CD4-positive, alpha-beta T cell treated with Interleukin-4 for 4 hours (primary cell): ENCODE measurements at places on chromosomes 6 and 20.

DNA sequence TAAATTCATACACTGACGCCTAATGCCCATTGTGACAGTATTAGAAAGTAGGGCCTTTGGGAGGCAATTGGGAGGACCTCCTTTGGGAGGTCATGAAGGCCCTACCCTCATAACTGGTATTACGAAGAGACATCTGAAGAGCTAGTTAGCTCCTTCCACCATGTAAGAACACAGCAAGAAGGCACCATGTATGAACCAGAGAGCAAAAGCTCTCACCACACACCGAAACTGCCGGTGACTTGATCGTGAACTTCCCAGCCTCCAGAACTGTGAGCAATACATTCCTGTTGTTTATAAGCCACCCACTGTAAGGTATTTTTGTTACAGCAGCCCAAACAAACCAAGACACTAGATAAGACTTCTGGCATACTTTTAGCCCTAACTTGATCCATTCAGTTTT lies 41.8 kb downstream of the GCLC start:
- no peak for DNase-seq

DNA sequence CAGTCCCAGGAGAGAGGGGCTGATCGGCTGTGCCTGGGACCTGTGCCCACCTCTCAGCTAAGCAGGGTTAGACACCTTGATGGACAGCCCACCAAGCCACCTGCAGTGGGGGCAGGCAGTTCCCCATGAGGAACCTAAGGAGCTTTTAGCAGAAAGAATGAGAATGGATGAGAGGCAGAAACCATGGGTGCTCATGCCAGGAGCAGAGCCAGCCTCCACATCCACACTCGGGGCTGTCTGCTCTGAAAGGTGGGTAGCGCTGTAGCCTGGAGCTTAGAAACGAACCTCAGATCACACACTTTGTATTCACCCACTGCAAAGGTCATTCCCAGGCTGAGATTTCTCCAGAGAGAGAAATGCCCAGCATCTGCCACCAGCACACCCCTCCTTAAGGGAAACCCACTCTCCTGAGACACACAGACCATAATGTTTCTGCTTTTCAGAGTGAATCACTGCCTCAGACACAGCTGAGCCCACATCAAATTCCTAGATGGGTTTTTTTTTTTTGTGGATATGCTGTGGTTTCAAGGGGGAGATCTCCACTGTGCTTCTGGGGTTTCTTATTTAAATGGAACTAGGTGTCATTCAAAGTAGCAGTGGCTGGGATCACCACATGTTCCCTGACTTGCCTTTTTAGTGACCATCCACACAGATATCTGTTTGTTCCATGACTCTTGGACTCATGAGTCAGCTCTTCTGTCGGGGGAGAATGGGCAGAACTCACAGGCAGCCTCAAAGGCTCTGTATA lies 218.9 kb downstream of the EYA2 start:
- DNase-seq, result no peak

GRCh38 chr6:122220254-122220653 lies 179.2 kb upstream of the HSF2 start:
- no peak for DNase-seq

GRCh38 chr6:36685926-36686667 lies 7.6 kb downstream of the CDKN1A start:
- no peak for DNase-seq

GRCh38 chr6:136034422-136034821 lies 182.9 kb downstream of the PDE7B start:
- no peak for DNase-seq

- peak; percentile 93 for DNase-seq
These were observed 58.5 kb upstream of the CEP85L start for GRCh38 chr6:118709859-118710350.

DNA sequence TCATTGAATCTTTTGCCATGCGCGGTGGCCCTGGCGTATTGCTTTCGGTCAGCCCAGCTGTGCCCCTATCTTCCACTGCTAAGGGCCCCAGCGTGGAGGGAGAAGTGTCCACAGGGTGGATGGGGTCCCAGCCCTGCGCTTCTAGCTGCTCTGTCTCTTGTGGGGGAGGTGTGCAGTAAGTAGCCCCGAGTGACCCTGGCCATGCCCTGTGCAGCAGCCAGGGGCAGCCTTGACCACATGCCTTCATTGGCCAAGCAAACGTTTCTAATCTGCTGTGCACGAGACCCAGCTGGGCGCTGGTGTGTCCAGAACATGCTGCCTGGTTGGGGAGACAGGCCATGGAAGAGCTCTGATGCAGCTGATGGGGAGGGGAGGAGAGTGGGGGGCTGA lies 13.6 kb downstream of the TMEM181 start:
- no peak for DNase-seq

- DNase-seq, result no peak
These were observed 170.9 kb upstream of the STXBP5 start for GRCh38 chr6:147033267-147033666.

DNA sequence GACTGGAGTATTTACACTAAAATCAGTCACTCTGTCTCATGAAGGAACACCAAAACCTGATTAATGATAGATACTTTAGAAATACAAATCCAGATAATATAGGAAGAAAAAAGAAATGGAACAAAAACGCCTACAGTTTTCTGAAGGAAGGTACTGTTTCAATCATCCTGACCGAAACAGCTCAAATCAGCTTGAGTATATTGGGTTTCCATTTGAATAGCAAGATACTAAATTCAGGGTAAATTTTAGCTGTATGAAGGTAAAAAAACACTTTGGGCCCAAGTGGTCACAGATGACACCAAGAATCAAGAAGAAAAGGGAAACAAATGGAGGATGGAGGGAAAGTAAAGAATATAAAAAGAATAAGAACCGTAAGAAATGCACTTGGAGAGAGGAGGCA lies 6.9 kb downstream of the ZSCAN23 start:
- no peak for DNase-seq

DNA sequence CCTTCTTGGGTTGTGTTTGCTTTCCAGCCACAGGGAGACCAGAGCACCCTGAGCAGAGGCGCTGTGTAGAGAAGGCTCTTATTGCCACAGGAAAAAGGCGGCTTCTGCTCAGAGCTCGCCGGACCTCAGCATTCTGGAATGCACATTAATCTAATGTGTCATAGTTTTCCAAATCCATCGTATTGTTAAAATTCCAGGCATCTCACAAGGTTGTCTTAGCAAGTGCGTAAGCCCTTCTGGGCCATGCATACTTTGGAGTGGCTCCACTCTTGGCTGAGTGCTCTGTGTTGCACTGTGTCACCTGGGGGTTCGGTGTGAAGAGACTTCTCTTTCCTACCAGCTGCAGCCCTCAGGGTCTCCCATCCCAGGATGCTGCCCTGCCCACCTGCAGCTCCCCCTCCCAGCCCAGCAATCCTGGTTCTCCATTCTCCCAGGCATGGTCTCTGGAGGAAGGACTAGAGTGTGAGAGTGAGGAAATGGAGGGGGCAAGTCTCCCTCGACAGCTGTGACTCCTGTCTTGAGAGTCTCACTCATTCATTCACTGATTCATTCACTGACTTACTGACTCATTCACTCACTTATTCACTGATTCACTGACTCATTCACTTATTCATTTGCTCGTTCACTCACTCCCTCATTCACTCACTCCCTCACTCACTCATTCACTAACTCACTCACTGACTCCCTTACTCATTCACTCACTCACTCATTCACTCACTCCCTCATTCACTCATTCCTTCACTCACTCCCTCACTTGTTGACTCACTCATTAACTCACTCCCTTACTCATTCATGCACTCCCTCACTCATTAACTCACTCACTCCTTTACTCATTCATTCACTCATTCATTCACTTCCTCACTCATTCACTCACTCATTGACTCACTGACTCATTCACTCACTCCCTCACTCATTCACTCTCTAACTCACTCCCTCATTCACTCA lies 83.7 kb upstream of the MPC1 start:
- no peak for DNase-seq

DNA sequence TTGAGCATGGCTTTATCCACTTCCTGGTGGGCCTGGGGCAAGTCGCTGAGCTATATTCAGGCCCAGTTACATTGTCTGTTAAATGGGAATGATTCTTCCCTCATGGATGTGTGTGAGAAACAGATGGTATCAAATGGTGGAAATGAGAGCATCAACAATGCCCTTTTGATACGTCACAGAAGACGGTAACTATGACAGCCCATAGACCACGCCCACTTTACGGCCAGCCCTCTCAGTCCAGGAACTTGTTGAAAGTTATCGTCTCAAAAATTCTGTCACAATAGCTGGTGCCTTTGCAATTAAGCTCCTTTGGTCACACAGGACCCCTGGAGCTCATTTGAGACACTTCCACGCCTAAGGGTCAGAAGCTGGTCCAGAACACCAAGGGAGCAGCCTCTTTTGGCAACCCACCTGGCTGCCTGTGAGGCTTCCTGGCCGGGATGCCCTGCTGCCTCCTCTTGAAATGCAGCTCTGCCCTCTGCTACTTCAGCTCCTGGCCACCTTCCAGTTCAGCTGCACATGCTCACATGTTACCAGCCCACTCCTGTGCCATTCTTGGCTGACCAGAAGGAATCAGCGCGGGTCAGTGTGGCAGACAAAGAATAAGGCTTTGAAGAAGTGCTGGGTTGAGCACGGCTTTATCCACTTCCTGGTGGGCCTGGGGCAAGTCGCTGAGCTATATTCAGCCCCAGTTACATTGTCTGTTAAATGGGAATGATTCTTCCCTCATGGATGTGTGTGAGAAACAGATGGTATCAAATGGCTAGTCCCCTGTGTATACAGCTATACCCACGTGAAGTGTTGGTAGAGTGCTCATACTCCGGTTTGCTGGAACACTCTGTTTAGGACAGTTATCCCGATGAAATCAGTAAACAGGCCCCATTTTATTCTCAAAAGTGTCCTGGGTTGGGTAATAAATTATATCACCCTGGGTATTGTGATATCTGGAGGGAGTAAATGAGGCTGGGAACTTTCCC lies 199.2 kb upstream of the SUPT3H start:
- no peak for DNase-seq

- peak; percentile 54 for DNase-seq
These were observed 650 bp upstream of the TTK start for GRCh38 chr6:80003826-80004172.

DNA sequence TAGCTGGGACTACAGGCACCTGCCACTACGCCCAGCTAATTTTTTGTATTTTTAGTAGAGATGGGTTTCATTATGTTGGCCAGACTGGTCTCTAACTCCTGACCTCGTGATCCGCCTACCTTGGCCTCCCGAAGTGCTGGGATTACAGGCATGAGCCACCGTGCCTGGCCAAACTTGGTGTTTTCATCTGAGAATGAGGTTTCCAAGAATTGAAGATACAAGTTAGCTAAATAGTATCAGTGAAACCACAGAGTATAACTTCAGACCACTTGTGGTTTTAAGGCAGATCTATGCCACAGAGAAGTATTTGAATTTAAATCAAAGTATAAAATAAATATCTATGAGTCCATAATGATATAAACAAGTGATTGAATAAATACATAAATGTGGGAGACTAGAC lies 70.1 kb downstream of the SLC16A10 start:
- no peak for DNase-seq

- DNase-seq, result no peak
These were observed 172.5 kb downstream of the FOXA2 start for GRCh38 chr20:22411627-22412450.

DNA sequence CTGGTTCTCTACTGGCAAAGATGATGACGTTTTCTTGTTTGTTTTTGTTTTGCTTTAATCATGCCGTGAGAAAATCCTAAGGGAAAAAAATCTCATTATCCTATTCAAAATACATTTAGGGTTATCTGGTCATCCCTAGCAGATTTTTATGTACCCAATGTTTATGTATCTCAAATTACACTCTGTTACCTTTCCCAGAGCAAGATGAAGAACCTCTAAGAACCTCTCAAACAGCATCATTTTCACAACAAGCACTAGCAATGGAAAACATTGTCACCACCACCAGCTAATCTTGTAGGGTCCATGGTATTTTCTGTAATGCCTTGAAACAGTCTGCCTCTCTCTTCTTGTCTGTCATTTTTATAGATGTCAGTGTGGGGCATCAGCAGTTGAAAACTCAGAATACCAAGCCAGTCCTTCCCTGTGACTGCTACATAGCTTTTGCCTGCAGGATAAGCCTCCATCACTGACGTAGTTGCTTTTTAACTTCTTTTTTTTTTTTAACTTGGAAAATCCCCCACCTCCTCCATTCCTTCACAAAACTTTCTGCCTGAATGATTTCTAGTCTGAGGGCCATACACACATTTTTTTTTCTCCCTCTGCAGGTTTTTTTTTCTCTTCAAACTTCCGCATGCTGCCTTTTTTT lies 2.4 kb upstream of the SNAP25 start:
- DNase-seq, result no peak

- DNase-seq, result no peak
These were observed 326.7 kb upstream of the JARID2 start for GRCh38 chr6:14919038-14919670.

GRCh38 chr20:4161401-4162251 lies 146.3 kb upstream of the RNF24 start:
- no peak for DNase-seq

GRCh38 chr20:62476056-62476838 lies 452 bp upstream of the GATA5 start:
- DNase-seq, result no peak

- no peak for DNase-seq
These were observed 36.3 kb downstream of the ZNF133 start for GRCh38 chr20:18324596-18325089.

DNA sequence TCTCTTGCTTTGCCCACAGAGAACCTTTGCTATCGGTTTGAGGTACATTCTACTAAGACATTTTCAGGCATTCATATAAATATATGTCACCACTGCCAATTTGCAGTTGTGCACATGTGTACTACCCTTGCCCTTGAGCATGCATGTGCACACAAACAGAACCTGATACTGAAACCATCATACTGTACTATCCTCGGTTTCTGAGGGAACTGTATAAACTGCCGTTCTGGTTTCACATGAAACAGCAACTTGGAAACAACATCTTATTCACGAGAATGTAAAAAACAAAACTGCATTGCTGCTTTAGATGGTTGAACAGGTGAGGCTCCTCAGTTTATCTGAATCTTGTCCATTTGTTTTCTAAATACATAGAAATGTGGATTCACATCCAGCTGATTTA lies 151.2 kb upstream of the TMEM170B start:
- no peak for DNase-seq

- no peak for DNase-seq
These were observed 26.5 kb upstream of the RNF24 start for GRCh38 chr20:4041748-4042411.

GRCh38 chr6:92446052-92446451 lies 973.3 kb downstream of the EPHA7 start:
- no peak for DNase-seq

GRCh38 chr6:84549917-84550316 lies 214.5 kb downstream of the TBX18 start:
- DNase-seq, result no peak

DNA sequence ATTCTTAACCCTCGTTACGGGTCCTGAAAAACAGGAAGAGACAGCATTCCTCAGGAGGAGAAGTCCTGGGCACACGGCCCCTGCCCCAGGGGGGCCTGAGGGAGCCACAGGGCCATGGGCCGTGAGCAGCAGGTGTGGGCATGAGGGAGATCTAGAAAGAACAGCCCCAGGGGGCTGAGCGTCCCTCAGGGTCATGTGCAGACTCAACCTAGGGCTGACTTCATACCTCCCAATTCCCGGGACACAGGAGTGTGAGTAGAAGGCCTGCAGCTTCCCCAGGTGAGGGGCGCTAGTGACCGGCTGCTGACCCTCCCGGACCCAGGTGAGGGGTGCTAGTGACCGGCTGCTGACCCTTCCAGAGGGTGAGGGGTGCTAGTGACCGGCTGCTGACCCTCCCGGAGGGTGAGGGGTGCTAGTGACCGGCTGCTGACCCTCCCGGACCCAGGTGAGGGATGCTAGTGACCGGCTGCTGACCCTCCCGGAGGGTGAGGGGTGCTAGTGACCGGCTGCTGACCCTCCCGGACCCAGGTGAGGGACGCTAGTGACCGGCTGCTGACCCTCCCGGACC lies 35.1 kb downstream of the FRMD1 start:
- no peak for DNase-seq
